ENCODE measurements at places on chromosomes 2 and 18.

- no peak for DNase-seq
Observed at GRCh38 chr2:218029366-218030360, 26.9 kb upstream of the TNS1 start.

DNA sequence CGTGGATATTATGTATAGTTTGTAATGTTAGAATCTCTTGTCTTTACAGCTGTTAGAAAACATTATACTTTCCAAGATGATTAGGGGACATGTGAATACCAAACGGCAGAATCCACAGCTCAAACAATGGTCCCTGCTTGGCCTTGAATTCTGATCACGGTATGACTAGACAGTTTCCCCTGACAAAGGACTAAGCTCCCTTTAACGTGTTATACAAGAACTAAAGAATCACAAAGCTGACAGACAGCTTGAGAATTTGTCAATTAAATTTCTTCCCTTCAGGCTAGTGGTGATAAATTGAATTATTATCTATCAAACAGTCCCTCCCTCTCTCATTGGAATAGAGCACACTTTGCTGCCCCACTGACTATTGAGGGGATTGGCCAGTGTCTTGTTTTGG is 359.2 kb upstream of the ID2 start:
- no peak for DNase-seq

- DNase-seq = no peak
Observed at GRCh38 chr2:208548700-208549099, 142.1 kb downstream of the PTH2R start.

DNA sequence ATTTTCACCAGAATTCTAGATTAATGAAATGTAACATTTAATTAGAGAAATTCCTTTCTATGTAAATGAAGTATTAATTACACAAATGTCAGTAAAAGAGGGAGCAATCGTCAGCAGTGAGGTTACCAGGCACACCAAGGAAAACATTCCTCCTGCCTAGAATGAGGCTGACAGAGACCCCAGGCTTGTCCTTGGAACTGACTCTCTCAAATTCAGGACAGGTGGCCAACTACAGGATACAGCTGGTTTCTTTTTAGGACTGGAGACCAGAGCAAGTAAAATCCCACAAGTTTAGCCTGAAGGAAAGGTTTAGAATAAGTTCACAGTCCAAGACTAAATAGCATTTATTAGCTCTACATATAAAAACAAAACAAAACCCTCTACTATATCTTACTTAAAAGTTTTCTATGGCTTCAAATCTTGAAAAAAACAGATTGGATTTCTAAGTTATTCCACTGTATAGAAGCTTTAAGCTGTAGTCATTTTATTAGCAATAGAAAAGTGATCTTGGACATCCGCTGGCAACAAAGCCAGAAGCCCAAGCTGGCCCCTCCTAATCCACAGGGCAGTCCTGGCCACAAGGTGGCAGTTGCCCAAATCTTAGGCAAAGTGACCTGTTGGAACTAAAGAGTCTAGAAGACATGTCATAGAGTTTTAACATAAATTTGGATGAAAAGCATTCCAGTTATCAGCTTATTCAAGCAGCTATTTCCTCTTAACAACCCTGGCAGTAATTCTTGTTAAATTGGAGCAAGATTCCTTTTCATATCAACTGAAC is 81.0 kb downstream of the SP3 start:
- no peak for DNase-seq

DNA sequence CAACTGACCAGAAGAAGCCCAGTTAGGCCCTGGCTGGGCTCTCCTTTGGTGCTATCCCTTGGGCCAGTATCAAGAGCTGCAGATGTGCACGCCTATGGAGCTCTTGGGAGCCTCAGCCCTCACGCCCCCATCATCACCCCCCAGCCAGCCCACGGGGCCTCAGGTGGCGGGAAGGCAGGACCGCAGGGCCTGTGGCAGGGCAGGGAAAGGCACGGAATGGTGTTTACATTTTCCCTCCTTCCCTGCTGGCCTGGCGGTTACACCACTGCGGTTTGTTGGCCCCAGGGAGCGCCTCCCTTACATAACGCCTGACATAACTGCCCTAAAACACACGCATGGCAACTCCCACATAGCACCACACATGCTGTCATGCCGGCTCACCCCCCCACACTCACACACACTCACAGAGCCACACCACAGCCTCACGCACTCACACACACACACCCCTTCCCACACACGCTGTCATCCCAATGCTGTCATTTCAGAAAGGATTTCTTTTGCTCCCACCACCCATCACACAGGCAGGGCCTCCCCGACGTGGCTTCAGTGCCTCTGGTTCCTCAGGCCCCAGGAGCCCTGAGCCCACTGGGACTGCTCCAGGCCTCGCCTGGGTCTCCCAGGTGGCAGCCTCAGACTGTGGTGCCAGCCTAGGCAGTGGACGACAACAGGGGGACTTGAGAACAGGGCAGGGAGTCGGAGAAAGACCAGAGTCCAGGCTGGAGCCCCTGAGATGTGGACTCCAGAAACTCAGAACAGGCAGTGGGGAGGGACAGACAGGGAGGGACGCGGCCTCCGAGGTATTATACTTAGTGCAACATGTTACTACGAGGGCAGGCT is 15.7 kb downstream of the ZFP36L2 start:
- DNase-seq = no peak

DNA sequence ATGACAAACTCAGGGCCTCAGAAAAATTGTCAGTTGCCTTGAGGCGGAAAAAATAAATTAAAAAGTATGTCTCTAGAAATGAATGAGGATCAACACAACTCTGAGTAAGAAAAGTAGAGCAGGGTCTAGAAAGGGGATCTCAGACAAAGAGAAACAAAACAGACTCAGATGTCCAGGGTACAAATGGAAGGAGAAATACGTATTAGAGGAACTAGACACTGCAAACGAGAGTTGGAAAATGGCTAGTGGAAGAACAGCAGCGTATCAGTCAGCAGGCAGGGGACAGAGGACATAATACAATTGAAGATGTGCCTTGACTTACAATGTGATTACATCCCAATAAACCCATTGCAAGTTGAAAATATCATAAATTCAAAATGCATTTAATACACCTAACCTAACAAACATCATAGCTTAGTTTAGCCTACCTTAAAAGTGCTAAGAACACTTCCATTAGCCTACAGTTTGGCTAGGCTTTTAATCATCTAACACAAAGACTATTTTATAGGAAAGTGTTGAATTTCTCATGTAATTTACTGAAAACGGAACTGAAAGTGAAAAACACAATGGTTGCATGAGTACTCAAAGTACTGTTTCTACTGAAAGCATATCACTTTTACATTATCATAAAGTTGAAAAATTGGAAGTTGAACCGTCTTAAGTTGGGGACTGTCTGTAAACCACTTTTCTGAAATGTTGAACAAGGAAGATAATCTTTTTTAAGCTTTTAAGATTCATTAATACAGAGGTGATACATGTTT is 182.8 kb downstream of the NBAS start:
- no peak for DNase-seq

DNA sequence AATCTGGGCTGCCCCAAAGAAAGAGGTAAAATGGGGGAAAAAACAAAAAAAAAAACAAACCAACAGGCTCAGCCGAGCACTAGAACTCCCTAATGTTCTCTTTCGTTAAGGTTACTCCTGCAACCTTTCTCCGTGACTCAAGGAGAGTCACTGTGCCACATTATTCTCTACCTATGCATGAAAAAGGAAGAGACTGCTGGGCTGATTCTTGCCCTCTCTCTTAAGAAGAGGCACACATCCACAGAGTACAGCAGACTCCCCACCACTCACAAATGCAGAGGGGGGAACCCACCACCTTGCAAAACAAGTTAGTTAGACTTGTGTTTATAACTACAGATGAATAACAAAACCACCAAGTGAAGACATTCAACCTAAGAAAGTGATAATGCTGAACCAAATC is 201.5 kb downstream of the DYM start:
- DNase-seq = no peak

- DNase-seq = no peak
Observed at GRCh38 chr2:172038121-172038520, 38.4 kb downstream of the METAP1D start.

GRCh38 chr2:240429872-240430491 is 5.5 kb upstream of the GPC1 start:
- DNase-seq = no peak

DNA sequence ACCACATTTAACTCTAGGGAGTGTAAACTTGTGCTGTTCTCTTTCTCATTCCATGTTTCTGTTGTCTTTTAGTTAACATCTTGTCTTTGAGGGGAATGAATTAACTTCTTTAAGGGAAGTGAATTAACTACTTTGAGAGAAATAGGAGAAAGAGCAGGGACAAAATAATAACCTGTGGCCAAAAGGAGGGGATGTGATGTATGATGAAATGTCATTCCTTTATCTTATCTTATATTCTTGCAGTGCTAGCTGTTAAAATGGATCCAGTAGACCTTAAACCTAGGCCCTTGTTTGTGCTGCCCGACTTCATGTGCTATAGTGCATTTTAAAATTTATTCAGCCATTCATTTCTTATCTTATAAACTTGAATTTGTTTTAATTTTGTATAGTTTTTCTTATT is 18.4 kb downstream of the ABI2 start:
- DNase-seq = no peak

DNA sequence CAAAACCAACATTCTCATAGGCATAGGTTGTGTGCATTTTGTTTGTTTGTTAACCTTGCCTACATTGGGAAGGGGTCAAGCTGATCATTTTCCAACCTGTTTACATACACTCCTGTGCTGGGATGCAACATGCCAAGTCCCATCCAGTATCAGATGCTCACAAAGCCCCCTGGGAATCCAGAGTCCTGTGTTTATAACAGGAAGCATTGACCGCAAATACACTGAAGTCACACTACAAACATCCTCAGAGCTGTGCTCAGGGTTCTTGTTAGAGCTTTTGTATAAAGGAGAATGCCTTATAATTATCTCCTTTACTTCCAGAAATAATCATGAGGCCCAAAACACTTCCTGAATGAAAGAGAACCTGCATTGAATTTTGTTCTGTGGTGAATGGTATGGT is 488.7 kb upstream of the TCF4 start:
- no peak for DNase-seq

DNA sequence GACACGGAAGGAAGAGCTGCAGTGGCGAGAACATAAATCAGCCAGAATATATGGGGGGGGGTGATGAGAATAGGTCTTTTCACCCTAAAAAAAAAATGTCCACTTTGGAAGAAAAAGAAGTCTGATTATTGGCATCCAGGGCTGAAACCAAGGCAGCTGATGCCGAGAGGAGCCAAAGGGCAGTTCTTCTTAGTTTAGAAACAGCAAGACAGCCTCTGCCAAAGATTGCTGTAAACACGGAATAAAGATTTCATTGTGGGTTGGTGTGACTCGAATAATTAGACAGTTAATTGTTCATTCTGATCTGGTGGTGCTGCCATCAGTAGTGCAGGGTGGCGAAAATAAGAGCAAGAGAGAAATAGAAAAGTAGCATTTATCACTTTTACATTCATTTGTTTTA is 3.5 kb downstream of the CDH20 start:
- DNase-seq = no peak

- no peak for DNase-seq
Observed at GRCh38 chr2:66940080-66940479, 457.1 kb upstream of the ETAA1 start.

DNA sequence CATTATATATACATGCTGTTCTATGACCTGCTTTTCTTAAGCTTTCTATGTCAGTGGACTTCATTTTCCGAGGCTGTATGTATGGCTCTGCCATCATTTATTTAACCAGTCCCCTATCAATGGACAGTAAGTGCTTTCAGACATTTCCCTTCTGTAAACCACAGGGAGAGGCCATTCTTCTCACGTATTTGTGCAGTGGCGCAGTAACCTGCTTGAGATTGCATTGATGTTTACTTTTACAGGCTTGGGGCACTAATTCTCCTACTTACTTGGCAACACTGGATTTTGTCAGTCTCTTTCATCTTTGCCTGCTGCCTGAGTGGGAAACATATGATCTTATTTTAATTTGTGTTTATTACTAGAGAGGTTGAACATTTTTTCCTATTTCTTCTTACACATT is 52.1 kb downstream of the BOLA3 start:
- no peak for DNase-seq

DNA sequence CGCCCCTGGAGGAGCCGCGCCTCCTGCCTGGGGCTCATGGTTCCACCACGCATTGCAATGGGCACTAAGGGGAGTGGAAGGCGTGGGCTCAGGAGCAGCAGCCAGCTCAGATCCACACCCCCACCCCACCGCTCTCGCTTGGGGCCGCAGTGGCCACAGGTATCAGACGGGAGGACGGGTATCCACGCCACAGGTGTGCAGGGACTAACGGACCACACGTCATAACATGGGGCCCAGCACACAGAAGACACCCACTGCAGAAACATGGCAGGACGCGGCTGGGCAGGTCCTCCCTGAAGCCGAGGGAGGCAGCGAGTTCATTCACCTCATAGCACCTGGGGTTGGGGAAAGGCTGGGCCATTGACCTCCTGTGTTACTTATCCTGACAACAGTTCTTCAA is 13.0 kb downstream of the HDAC4 start:
- no peak for DNase-seq

GRCh38 chr18:11976315-11977152 is 4.8 kb upstream of the IMPA2 start:
- DNase-seq = no peak

GRCh38 chr2:172480301-172481218 is 53.2 kb downstream of the ITGA6 start:
- DNase-seq = no peak

DNA sequence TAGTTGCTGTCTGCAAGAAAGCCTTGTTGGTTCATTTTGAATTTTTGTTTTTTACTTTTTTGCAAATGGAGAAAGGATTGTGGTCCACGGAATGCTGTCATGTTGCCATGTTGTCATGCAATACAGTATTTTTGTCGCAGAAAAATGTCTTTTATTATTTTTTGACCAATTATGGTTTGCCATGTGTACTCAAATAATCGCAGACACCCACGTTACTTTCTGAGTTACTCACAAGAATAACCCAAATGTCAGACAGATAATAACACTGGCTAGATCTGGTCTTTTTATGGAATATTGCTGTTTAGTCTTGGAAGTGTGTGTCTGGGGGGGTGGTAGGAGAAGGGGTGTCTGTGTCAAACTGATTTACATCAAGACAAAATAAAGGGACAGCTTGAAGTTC is 188.9 kb downstream of the LTBP1 start:
- DNase-seq = no peak

DNA sequence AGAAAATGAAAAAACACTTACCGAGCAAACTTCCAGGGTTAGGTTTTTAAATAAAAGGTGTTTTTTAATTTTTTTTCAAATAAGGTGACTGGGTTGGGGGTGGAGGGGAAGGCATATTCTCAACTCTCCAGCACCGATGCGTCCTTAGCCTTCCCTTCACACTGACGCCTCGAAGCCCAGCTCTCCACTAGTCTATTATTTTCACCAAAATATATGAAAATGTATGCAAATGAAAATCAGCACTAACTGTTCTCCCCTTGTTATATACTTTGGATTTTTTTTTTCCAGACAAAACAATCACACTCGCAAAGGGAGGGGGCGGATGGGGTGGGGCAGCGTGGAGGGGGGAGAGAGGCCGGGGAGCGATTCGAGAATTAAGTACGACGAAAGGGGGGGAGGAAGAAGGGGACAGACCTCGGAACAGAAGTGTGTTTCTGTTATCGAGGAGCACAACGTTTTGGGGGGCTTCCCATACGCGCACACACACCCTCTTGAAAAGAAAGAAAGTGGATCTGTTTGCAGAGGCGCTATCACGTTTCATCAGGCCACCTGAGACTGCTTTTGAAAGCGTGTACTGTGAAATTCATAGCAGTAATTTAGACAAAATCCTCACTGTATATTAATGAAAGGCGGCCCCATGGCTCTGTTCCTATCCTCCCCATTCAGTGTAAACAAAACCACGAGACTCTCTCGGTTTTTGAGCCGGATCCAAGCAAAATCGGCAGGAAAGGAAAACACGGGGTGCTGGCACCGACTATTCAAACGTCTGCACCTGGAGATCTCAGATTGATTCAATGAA is 2.4 kb upstream of the POU3F3 start:
- no peak for DNase-seq

All from keratinocyte (primary cell).